ENCODE measurements at places on chromosomes 6 and 20. TPM values are rescaled to one million over a fixed set of nuclear protein-coding genes. Genes with fewer than 3 reads are reported as not detected.

- no peak for DNase-seq
Observed at GRCh38 chr6:169028343-169028742, 225.3 kb downstream of the THBS2 start.

DNA sequence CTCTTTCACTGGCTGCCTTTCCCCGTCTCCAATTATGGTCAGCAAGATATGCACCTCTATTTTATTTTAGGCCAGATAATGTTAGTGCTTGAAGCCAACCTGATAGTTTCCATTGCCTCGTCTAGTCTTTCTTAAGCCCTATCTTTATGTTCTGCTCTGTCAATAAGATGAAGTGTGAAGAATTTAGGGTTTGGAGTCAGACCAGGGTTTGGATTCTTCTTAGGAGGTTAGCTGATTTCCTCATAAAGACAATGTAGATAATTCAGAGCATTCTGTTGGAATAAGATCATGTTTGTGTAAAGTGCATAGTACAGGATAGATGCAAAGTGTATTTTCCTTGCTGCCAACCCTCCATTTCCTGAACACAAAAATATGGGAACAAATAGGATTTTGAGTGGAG, 43.8 kb downstream of the PKIB start:
- no peak for DNase-seq

GRCh38 chr20:63318391-63319163, 25.6 kb downstream of the COL20A1 start:
- no peak for DNase-seq

DNA sequence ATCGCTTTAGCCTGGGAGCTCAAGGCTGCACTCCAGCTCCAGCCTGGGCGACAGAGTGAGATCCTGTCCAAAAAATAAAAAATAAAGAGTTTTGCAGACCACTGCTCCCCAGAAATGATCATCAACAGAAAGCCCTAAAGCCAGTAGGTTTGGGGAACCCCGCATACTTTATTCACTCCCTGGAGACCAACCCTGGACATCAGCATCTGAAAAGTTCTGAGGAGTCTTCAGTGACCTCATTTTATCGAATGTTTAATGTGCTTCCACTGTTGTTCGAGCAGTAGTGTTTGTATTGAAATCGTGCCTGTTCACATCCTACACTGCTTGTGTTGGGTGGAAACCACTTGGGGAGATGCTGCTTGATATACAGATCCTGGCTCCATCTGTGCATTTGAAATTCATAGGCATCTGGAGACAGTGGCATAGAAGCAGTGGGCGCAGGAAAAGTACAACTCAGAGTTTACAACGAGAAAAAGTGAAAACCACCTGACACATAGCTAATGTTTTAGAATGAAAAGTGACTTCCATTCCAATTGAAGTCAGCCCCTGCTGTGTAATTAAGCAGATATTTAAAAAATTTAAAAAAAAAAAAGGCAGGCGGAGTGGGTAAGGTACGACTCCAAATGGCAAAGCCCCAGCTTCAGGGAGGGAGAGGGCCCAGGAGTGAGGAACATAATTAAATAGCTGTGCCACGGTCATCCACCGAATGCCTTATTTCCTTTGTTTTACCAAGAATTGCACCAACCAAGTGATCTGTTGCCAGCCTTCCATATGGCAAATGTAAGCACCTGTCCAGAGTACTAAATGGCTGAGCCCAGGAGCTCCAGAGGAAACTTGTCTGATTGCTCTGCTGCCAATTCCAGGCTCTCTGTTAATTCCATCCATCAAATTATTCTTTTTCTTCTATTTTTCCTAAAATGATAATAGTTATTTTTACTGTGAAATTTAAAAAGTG, 100.4 kb upstream of the NAA20 start:
- DNase-seq: no peak

DNA sequence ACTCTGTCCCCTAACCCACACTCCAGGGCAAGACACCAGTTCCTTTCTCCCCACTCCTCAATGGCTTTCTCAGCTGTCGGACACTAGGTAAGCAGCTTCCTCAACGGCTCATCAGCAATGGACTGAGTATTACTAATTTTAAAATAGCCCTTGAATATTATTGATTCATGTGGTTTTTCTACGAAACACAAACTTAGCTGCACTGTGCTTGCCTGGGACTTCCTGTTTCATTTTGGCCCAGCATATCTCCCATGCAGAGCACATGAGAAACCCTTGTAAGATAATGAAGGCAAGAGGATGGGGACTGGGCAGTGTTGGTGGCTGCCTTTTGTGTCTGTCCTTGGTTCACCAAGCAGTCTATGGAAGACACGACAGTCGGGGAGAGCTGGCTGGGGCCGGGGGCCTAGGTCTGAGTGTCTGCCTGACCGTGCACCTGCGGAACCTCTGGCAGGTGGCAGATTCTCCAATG, 48.9 kb downstream of the RNASET2 start:
- no peak for DNase-seq

GRCh38 chr6:80553071-80553740, 446.7 kb downstream of the BCKDHB start:
- no peak for DNase-seq

DNA sequence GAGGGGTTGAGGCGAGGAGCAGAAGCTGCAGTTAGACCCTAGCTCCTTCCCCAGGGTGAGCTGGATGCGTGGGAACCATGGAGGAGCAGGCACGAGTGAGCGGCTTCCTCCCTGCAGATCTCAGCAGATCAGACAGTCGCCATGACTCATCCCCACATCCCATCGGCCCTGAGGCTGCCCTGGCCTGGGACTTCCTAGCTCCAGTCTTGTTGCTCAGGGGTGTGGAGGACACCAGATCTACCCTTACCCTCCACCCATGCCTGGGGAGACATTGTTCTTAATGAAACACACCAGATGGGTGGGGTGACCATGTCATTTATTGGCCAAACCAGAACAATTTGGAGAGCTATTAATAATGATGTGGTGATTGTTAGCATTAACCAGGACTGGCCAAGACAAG, 36.3 kb upstream of the TGM2 start:
- no peak for DNase-seq

DNA sequence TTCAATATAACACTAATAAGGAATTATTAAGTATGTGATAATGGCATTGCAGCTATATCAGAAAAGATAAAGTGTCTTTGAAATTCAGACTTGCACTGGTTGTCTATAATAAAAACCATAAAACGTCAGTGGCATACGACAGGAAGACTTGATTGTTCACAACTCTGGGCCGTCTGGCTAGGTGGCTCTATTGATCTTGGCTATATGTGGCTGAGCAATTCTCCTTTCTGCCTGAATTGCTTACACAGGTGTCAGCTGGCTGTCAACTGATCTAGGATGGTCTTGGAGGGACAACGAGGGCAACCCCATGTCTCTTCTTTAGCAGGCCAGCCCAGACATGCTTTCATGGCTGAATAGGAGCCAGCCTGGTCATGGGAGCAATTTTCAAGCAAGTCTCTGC, 359.1 kb downstream of the QKI start:
- no peak for DNase-seq

GRCh38 chr6:96787846-96788580, 49.3 kb downstream of the GPR63 start:
- DNase-seq: no peak

- no peak for DNase-seq
Observed at GRCh38 chr20:54335299-54335698, 127.4 kb downstream of the PFDN4 start.

DNA sequence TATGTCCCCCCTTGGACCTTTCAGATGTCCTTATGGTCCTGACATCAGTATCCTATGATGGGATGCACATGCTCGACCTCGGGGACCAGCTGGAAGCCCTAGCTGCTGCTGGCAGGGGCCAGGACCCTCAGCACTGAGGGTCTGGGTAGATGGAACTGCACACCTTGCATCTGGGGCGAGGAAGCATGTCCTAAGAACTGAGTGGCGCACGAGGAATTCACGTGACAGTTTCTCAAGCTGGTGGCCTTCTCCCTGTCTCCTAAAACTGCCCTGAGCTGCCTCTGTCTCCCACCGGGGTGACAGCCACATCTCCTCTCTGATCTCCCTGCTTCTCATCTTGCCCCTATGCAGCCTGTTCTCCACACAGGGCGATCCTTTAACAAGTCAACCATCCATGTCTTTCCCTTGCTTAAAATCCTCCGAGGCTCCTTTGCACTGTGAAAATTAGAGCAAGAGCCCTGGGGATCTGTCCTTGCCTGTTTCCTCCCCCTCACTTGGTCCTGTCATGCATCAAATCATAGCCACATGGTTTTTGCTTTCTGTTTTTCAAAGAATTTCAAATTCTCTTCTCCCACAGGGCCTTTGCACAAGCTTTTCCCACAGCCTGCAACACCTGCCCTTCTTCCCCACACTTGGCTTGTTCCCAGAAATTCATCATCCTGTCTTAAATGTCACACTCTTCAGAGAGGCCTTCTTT, 107.7 kb downstream of the CDH26 start:
- no peak for DNase-seq

GRCh38 chr20:53606364-53606985, 12.8 kb upstream of the ZNF217 start:
- DNase-seq: no peak

DNA sequence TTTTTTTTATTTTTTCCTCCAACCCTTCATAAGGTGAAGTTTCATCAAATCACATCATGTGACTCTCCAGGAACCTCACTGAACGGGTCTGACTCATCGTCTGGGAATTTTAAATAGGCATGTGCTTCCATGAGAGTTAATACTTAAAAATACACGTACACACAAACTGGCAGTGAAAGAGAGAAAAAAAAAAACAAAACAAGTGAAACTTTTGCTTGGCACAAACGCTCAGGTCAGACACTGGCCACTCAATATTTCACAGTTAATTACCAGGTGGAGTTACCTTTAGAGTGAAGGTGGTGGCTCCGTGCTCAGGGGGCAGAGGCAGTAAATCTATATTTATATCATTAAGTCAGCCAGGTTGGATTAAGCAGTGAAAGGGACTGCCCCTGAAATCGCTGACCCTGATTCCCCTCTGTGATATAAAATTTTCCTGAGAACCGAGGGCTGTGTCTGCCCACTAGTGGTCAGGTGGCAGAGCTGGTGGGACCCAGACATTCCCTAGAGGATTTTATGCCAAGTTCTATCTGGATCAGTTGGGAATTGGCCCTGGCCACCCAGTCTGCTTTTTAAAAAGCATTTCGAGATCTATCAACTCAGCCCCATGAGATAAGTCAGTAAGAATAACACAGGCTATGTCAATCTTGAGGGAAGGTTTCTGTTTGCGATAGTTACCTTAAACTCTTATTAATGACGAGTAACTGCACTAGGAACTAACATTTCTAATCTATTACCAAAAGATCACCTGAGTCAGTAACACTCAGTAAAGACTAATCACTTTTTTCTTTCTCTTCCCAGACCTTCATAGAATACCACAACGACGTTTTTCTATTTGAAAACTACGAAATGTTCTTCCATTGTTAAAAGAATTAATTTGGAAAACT, 259.1 kb downstream of the HDGFL1 start:
- peak; percentile 10 for DNase-seq

DNA sequence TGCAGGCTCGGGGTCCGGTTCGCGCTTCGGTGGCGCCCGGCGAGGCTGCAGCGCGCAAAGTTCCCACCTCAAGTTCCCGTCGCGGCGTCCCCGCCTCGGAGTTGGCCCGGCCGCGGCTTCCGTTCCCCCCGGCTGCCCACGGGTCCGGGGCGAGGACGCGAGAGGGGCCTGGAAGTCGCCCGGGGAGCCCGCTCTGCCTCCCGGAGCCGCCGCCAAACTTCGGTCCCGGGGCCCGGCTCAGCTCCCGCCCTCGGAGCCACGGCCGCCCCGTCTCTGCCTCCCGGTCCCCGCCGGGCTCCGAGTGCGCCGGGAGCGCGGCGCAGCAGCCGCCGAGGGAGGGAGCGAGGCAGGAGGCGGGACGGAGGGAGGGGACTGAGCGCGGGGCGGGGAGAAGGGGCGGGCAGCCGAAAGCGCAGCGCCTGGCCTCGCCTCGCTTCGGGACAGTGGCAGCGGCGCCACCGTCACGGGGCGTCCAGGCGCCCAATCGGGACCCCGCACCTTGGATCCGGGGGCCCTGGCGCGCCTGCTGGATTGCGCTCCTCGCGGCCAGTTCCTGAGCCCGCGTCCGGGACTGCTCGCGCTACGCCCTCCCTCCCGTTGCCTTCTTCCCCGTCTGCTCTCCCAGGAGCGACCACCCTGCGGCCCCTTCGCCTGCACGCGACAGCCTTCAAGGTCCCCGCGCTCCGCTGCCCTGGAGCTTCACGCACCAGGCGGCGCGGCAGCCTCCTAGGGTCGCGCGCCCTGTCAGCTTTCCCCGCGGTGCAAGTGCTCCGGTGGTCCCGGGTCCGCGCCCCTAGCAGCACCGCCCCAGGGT, at the start of gene KCNG1:
KCNG1 (minus strand) TSS at position 305 of the 814 bp plus-strand sequence. CDS start 12,769 bp downstream, outside the sequence.
- peak; percentile 76 for DNase-seq

GRCh38 chr6:83051377-83052172, 14.1 kb downstream of the UBE3D start:
- DNase-seq: no peak

SPO11 gene
- total RNA-seq: not detected

VARS2 gene
- 22.4 TPM for total RNA-seq

CGAS gene
- 1.2 TPM for total RNA-seq

RAB32 gene
- total RNA-seq: 6.9 TPM

MOG gene
- total RNA-seq: under 0.01 TPM

HAO1 gene
- total RNA-seq: under 0.01 TPM

NHSL1 gene
- total RNA-seq: 71.3 TPM

HTR1B gene
- 5.3 TPM for total RNA-seq

AVP gene
- total RNA-seq: not detected

STMND1 gene
- total RNA-seq: not detected

FOXA2 gene
- not detected for total RNA-seq

MRAP2 gene
- total RNA-seq: 7.7 TPM

TMX4 gene
- 42.4 TPM for total RNA-seq

SLC18B1 gene
- total RNA-seq: 17.5 TPM

All from frontal cortex (tissue), 4 donors.